ENCODE measurements at places on chromosomes 11 and 22.

DNA sequence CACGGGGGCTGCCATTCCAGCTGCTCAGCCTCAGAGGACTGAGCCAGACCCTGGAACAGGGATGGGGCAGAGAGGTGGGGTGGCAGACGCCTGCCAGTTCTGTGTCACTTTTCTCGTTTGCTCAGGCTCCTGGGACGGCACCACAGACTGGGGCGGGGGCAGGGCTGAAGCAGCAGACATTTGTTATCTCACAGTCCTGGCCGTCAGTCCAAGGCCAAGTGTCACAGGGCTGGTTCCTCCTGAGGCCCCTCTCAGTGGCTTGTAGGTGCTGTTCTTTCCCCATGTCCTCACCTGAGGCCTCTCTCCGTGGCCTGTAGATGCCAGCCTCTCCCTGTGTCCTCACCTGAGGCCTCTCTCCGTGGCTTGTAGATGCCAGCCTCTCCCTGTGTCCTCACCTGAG is 24.7 kb downstream of the TPCN2 start:
- no peak for DNase-seq

DNA sequence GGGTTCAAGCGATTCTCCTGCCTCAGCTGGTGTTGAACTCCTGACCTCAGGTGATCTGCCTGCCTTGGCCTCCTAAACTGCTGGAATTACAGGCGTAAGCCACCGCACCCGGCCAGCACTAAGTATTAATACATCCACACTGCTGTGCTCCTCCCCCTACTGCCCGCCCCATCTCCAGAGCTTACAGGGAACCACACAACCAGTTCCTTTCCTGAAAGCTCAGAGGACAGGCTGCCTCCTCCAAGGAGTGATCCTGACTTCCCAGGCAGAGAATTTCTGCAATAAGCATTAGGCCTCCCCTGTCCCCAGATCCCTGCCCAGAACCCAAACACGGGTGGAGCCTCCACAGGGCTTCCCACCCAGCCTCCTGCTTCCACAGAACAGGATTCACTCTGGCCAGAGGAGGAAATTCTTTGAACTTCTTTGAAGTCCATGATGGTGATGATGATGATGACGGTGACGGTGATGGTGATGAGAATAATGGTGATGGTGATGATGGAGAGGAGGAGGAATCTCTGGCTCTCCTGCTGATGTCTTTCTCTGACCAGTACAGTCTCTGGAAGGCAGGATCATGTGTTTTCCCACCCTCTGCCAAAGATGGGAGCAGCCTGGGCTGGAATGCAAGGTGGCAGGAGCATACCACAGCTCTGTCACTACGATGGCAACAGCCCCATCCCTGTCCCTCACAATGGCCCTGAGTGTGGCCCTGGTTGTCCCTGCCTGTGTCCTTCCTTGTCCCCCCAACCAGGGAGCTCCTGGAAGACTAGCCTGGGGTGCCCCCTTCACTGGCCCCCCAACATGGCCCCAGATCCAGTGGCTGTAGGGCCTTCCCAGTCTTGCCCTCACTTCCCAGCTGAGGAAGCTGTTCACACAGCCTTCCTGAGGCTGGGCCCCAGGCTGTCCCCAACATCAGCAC is 33.5 kb upstream of the CSNK1E start:
- no peak for DNase-seq

DNA sequence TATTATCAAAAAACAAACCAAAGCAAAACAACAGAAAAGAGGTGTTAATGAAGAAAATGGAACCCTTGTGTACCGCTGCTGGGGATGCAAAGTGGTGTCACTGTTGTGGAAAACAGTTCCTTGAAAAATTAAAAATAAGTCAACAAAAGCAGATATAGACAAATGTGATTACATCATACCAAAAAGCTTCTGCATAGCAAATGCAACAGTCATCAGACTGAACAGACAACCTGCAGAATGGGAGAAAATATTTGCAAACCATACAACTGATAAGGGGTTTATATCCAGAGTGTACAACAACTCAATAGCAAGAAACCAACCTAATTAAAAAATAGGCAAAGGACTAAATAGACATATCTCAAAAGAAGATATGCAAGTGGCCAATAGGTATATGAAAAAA is 22.9 kb upstream of the CARS1 start:
- DNase-seq, result no peak

DNA sequence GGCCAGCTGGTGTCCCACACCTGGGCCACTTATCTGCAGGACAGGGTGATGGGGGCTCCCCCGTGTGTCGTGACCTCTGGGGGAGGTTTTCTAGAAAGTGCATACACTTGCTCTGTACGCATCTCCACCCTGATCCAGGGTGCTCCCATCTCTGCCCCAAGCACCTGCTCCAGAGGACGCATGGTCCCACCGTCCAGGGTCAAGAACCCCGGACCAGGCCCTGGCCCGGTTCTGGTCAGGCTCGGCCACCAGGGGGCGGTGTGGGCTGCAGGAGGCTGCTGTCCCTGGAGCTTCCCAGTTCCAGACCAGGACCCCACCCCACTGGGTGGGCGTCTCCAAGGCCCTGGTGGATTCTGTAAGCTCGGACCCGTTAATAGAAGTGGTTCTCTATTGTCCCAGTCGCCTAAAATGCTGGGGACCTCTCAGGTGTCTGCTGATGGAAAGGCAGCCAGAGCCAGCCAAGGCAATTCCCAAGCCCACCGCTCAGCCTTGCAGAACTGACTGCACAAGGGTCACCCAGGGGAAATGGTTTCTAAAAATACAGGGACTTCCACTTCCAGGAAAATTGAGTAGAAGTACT is 34.7 kb upstream of the SEPTIN5 start:
- no peak for DNase-seq

DNA sequence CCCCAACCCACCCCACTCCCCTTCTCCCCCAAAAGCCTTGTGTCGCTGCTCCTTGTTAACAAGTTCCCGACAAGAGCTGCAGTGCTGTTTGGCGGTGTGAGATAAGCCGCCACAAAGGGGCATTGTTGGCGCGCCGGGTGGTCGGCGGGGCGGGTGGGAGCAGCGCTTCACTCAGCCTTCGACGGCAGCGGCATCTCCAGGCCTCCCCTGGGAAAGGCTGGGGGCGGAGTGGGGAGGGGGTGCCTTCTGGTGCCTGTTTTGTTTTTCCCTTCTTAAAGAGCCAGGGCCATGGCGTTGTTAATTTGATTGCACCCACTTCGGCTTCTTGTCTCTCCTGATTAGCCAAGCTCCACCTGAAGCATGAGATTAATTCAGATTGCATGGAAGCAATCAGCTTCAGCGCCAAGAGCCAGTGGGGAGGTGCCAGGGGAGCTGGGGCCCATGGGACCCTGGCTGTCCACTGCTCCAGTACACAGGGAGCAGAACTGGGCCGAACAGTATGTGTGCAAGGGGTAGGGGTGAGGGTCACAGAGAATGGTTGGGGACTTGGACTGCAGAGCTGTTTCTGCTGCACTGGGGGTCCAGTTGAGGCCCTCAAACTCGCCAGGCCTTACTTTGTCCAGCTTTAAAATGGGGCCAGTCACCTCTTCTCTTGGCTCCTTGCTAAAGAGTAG is 165.1 kb downstream of the CEP164 start:
- DNase-seq, result no peak

GRCh38 chr11:824942-825341 is 2.8 kb upstream of the CRACR2B start:
- DNase-seq, result no peak

DNA sequence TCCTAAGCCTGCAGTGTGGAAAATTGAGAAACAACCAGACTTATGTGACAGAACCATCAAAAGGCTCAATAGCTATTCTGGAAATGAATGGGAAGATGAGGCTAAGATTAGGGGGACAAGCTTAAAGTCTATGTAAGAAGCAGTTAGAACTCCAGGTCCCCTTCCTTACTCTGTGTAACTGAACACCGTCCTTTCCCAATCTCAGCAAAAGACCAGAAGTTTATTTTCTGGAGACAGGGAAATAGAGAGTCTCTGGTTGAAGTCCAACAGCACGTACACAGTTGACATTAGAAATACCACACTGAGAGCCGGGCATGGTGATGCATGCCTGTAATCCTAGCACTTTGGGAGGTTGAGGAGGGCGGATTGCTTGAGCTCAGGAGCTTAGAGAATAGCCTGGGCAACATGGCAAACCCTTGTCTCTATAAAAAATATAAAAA is 93.9 kb downstream of the CD44 start:
- DNase-seq, result no peak

- DNase-seq, result no peak
Measured at GRCh38 chr11:33452836-33453624, 195.8 kb downstream of the HIPK3 start.

- DNase-seq, result no peak
Measured at GRCh38 chr11:68500206-68500605, 39.7 kb downstream of the PPP6R3 start.

DNA sequence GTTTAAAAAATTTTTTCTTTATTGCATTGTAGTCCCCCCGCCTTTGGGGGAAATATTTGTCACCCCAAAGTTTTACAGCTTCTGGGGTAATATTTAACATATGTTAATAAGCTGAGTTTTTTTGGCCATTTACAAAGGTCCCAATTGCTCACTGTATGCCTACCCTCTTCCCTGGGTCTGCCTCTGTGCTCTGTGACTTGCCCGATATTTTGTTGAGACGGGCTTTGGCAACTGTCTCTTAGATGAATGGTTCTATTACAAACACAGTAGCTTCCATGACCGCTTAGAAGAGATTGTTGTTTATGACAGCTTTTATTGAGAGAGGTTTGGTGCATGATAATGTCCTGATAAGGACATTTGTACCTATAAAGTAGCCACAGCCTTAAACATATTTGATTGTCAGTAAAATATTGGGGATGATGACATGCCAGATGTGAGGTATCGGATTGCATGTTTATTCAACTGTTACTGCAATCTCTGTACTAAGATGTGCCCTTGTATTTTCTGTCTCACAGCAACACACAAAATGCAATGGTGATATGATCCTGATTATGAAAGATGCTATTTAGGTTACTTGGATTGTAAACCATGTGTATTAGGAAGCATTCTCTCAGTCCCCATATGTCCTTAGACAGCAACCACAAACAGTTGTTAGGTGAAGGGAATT is 103.1 kb downstream of the TEAD1 start:
- DNase-seq, result no peak

DNA sequence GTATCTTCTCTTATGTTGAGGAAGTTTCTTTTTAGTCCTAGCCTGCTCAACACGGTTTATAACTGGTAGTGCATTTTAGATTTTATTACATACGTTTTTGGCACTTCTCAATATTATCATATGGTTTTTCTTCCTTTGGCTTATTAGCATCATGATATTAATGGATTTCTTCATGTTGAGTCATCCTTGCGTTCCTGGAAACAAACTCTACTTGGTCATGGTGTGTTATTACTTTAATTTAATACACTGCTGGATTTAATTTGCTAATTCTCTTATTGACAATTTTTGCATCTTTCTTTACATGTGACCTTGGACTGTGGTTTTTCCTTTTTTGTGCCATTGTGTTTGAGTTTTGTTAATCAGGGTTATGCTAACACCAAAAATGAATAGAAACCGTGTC is 20.5 kb downstream of the IGF2 start:
- no peak for DNase-seq

GRCh38 chr11:113885897-113886296 is 10.5 kb upstream of the USP28 start:
- DNase-seq, result no peak

DNA sequence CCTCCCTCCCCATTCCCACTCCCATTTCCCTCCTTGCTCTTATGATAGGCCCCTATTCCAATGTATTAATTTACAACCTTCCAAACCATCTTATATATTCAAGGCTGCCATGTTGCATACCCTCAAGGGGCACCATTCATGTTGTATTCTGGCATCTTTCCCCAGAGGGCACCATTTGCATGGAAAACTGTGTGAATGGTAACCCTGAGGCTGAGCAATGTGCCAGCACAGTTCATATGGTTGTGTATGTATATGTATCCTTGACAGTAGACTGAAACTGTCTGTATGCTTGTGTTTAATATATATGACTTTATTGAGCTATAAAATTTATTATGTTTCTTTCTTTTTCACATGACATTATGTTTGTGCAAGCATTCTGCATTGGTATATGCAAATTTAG is 7.3 kb downstream of the RASSF10 start:
- DNase-seq, result no peak

- no peak for DNase-seq
Measured at GRCh38 chr11:118699506-118700220, 20.2 kb upstream of the TREH start.

DNA sequence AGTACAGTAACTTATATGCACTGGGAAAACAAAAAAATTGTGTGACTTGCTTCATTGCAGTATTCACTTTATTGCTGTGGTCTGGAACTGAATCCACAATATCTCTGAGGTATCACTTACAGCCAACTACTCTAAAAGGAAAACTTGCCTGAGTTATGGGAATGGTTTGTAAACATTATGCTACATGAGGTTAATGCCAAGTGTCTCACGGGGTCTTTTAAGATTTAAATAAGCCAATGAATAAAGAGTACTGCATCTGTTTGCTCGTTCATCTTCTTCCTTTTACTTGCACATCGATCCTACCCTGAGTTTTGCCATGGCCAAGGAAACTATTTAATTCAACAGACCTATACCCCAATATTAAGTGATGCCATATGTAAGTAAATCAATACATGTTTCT is 72.0 kb upstream of the API5 start:
- no peak for DNase-seq

DNA sequence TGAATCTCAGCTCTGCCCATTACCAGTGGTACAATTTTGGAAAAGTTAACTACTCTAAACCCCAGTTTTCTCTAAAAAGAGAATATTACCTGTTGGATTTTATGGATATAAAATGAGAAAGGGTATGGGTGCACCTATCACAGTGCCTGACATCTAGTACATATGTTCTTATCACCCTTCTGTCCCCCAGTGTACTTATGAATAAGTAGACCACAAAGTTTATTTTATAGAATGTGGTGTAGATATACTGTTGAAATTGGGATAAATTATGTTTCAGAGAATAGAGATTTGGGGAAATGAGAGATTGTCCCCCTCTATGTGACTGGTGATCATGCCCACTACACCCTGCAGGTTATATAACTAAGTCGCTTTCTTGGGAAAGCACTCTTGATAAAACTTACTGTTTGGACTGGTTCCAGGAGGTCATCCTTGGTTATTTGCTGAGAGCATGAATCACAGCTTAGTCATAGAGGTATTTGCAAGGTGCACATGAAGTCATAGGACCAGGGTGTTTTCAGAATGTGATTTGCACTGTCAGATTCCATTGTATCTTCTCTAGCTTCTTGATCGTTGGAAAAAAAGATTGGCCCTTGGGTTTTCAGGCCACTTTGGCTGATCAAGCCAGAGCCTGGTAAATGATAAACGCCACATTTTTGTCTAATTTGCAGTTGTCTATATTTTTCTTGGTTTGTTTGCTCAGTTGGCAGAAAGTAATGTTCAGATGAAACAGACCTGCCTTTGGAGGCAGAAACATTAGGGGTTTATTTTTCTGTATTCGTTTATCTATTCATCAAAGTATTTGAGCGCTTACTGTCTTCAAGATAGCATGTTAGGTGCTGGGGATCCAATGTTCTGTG is 21.3 kb downstream of the STX3 start:
- no peak for DNase-seq

- DNase-seq, result no peak
Measured at GRCh38 chr11:20840341-20840740, 171.0 kb downstream of the NELL1 start.

DNA sequence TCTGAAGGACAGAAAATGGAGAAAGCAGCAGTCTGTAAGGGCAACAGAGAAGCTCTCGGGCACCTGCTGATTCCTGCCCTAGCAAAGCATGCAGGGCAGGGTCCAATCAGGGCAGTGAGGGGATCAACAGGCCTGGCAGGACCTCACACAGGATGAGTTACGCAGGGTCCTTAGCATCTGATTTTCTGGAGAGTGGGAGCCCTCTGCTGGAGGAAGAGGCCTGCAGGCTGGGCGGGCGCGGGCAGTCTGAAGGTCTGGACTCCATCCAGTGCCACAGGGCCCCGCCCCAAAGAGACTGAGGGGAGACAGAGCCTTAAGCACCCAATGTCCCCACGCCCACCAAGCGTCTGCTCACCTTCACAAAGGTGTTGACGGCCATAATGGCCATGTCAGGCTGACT is 28.9 kb downstream of the AP1B1 start:
- no peak for DNase-seq

Measured in left renal pelvis (tissue), 4 donors.